ENCODE measurements at places on chromosomes 6 and 20. TPM values are rescaled to one million over a fixed set of nuclear protein-coding genes. Genes with fewer than 3 reads are reported as not detected.

- no peak for DNase-seq
Observed at GRCh38 chr20:10609770-10610169, 64.0 kb downstream of the JAG1 start.

DNA sequence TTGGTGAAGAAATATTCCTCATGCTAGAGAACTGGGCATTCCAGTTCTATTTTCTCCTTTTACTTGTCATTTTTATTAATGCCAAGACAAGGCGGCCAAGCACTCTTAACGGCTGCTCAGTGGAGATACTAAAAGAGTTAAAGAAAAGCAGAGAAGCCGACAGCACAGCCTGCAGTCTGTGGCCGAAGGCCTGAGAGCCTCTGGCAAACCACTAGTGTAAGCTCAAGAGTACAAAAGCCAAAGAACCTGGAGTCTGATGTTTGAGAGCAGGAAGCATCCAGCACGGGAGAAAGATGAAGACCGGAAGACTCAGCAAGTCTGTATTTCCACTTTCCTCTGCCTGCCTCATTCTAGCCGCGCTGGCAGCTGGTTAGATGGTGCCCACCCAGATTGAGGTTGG lies 167.1 kb upstream of the FUT9 start:
- DNase-seq = no peak

DNA sequence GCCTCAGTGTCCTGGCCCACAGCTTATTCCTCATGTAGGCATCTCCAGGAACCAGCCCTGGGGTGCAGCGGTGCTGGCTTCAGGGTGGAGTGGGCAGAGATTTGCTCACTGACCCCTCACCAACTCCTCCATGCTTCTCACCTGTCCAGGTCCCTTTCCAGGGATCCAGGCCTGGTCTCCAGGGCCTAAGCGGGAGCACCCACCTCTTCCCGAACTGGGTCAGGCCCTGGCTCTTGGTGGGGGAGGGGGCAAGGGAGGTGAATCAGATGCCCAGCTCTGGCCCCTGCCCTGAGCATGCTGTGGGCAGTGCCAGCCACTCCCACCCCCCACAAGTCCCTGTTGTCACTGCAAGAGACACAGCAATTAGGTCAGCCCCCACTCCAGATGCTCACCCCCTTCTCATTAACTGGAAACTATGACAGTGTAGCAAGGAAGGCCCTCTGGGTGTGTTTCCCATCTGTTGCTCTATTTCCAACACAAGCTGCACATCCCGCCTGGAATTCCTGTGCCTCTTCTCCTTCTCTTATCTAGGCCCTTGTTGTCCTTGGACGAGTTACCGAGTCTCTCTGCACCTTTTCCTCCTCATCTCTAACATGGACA lies 37.0 kb downstream of the MDFI start:
- no peak for DNase-seq

RRAGD gene
- polyA plus RNA-seq = 34.5 TPM

BHLHE23 gene
- not detected for polyA plus RNA-seq

- peak; percentile 75 for DNase-seq
Observed at GRCh38 chr20:47725248-47725973, 59.9 kb downstream of the SULF2 start.

SIRPB2 gene
- 0.49 TPM for polyA plus RNA-seq

C4A gene
- polyA plus RNA-seq = 22.9 TPM

GRCh38 chr6:34067814-34068213 lies 78.1 kb downstream of the GRM4 start:
- no peak for DNase-seq

- no peak for DNase-seq
Observed at GRCh38 chr6:39446909-39447308, 124.4 kb upstream of the KCNK16 start.

GRCh38 chr6:42260396-42260888 lies 42.8 kb upstream of the MRPS10 start:
- DNase-seq = no peak

HSPA1L gene
- 4.3 TPM for polyA plus RNA-seq

- DNase-seq = no peak
Observed at GRCh38 chr6:150745896-150746295, 119.6 kb upstream of the MTHFD1L start.

ANGPT4 gene
- polyA plus RNA-seq = 0.50 TPM

ULBP1 gene
- 1.7 TPM for polyA plus RNA-seq

DNA sequence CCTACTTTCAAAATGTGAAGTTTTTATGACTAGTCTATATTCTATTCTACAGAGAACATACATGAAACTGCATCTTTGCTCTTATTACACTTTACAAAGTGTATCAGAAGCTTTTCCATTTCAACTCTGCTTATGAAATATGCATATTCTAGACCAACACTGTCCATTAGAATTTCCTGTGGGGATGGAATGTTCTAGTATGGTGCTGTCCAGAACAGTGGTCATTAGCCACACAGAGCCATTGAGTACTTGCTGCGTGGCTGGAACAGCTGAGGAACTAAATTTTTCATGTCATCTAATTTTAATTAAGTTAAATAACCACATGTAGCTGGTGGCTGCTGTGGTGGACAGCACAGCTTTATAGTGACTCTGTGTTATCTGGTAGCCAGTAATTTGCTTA lies 105.9 kb upstream of the PDE10A start:
- DNase-seq = no peak

GRCh38 chr6:90289902-90290301 lies 6.7 kb downstream of the BACH2 start:
- DNase-seq = no peak

DNA sequence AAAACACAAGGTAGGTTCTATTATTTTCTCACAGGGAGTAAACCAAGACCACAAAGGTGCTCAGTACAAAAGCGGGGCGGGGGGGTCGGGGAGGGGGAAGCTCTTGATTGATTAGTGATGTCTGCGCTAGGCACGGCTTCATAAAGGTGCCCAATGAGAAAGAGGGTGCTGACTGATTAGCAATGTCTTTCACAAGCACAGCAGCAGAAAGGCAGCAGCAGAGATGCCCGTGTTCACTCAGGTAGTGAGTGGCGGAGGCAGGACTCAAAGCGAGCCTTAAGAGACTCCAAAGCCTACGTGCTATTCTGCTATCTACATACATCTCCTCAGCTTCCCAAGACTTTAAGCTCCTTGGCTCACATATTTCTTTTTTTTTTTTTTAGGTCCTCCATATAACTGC lies 20.3 kb downstream of the NFATC2 start:
- no peak for DNase-seq

GRCh38 chr6:145744619-145745018 lies 9.3 kb upstream of the EPM2A start:
- no peak for DNase-seq

GRCh38 chr20:64092258-64093012 lies 8.2 kb upstream of the LKAAEAR1 start:
- DNase-seq = no peak

- DNase-seq = no peak
Observed at GRCh38 chr20:46311719-46312074, 3.4 kb upstream of the CDH22 start.

HSPA1A gene
- polyA plus RNA-seq = 83.5 TPM

GRCh38 chr6:82182756-82183155 lies 64.8 kb downstream of the IBTK start:
- no peak for DNase-seq

IRF4 gene
- 0.11 TPM for polyA plus RNA-seq

DNA sequence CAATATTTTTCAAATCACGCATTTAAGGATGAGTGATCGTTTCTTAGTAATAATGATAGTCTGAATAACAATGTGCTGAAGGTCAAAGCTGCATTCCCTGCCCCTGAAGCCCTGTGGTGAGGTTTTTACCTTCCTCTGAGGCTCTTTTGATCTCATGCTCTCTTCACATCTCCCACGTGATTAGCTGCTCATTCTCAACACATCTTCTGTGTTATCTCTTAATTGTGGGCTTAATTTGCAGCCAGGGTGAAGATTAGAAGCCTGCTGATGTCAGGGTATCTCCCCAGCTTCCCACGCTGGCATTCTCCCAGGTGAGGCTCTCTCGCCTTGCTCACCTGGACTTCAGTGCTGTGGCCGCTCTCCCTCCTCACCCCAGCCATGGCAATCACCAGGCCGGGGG lies 109.7 kb upstream of the FOXQ1 start:
- DNase-seq = no peak

SEMG1 gene
- not detected for polyA plus RNA-seq

- no peak for DNase-seq
Observed at GRCh38 chr6:149236589-149236988, 80.9 kb upstream of the TAB2 start.

GRCh38 chr20:58432186-58432954 lies 43.3 kb downstream of the VAPB start:
- DNase-seq = no peak

DNA sequence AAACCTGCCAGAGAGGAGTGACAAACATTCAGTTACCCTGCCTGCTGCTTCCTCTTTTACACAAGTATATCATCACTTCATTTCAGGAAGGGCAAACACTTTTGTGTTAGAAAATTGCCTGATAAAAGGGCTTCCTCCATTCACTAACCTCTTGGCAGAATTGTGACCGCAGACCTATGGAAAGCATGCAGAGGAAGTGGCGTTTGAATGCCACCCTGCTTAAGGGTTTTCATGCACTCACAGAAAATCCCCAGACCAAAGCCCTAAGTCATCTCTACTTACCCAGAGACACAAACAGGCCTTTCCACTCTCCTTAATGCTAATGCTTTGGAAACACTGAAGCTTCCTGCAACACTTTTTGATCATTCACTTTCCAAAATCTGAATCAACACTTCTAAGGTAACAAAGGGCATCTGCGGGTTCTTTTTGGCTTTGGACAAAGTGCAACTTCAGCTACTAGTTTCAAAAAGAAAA lies 22.1 kb upstream of the RALGAPA2 start:
- DNase-seq = no peak

SRSF12 gene
- 13.7 TPM for polyA plus RNA-seq

DNA sequence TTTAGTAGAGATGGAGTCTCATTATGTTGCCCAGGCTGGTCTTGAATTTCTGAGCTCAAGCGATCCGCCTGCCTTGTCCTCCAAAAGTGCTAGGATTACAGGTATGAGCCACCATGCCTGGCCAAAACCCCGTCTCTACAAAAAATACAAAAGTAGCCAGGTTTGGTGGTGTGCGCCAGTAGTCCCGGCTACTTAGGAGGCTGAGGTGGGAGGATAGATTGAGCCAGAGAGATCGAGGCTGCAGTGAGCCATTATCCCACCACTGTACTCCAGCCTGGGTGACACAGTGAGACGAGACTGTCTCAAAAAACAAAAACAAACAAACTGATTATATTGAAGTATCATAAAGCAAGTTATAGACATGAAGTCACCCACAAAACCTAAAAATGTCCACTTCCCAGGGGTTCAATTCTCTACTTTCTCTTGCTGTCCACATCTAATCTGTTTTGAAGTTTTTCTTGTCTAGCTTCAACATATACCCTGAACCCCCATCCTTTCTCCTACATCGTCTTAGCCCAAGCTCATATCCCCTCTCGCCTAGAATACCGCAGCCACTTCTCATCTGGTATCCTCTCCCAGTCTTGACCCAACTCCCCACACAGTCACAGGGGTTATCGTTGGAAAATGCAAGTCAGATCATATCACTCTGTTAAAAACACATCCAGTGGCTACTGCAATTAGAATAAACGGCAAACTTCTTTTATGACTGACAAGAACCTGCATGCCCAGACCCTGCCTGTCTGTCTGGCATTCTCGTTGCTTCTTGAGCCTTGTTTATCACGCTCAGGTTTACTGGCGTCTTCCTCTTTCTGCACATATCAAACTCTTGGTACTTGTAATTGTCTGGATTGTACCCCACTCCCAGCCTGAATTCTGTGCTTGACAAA lies 20.1 kb upstream of the NCOA3 start:
- DNase-seq = no peak

SOBP gene
- polyA plus RNA-seq = 10.4 TPM

IRAK1BP1 gene
- polyA plus RNA-seq = 12.2 TPM

DNA sequence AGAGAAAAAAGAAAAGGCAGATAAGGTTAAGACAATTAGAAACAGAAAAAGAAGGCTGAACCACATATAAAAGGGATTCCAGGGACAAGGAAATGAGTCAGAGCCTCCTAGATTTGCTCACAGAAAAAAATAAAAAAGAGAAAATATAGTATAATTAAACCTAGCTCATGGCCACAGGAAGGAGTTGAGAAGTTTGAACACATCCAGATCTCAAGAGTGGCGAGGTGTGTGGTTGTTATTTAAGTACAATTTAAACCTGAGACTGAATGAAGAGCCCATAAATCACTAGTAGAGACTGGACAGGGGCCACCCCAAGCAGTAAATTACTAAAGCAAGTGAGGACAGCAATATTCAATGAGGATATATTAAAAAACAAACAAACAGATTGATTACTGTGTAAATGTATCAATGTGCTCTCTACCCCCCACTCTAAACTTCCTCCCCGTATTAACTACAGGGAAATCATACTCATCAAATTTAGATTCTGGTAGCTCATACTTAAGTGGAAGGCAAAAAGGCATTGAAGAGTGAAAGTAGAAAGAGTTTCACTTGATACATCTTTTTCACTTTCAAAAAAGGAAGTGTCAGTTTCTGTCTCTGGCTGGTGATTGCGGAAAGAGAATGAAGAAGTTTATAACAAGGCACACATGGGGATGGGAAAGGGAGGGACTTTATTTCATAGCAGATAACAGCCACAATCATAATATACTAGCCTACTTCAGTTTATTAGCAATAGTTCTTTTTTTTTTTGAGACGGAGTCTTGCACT lies 49.3 kb upstream of the SCAF8 start:
- DNase-seq = no peak

- DNase-seq = no peak
Observed at GRCh38 chr20:43309266-43309665, 119.6 kb upstream of the PTPRT start.

- DNase-seq = no peak
Observed at GRCh38 chr6:164039954-164040375, 625.4 kb downstream of the QKI start.

GRCh38 chr20:35368666-35369423 lies 42.9 kb downstream of the UQCC1 start:
- no peak for DNase-seq

- no peak for DNase-seq
Observed at GRCh38 chr20:52532674-52533073, 341.1 kb upstream of the ZFP64 start.

- no peak for DNase-seq
Observed at GRCh38 chr6:112936079-112936472, 588.9 kb downstream of the RFPL4B start.

OR2H1 gene
- polyA plus RNA-seq = not detected

GRCh38 chr20:51175156-51175555 lies 152.2 kb upstream of the KCNG1 start:
- no peak for DNase-seq

RNF5 gene
- polyA plus RNA-seq = 113 TPM

- no peak for DNase-seq
Observed at GRCh38 chr6:3230900-3231246, 3.4 kb upstream of the TUBB2B start.

DNA sequence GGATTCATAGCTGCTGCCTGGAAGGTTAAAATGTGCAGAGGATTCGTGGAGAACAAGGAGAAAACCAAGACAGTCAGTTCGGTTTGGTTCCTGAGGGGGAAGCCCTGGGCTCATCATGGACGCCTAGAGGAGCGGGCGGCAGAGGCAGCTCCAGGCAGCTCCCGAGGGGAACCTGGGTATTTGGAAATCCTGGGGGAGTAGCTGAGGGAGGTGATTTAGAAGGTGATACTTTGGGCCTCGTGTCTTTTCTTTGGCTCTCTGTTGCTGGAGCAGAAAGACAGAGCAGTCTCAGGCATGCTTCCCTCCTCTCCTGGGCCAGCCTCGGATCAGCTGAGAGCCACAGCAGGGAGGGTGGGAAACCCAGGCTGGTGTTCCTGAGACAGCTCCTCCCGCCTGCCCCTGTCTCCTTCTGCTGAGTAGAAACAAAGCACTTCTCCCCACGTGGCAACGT lies 139.5 kb downstream of the DLL1 start:
- no peak for DNase-seq

All from right renal cortex interstitium (tissue), 3 donors.